NCI-H1930 (cell line): ENCODE measurements at places on chromosomes 12 and 14.

DNA sequence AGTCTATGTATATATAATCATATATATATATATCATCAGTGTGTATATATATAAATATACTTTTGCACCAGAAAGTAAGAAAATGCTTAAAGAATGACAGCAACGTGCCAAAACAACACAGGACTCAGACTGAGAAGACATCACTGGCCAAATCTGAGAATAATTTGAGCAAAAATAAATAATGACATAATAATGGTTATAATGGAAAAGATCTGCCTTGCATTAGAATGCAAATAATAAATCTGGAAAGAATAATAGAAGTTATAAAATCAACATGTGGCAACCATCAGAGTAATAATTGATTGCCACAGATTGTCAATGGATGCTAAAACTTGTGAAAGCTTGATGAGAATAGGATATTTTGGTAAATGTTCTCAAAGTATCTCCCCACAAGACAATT lies 61.5 kb upstream of the PLEKHG7 start:
- DNase-seq, result no peak

- no peak for DNase-seq
These were observed 800.2 kb downstream of the FSCB start for GRCh38 chr14:43706900-43707299.

- no peak for DNase-seq
These were observed 236.2 kb upstream of the KRR1 start for GRCh38 chr12:75747572-75748021.

- DNase-seq, result no peak
These were observed 165.4 kb downstream of the KICS2 start for GRCh38 chr12:64056741-64057140.

DNA sequence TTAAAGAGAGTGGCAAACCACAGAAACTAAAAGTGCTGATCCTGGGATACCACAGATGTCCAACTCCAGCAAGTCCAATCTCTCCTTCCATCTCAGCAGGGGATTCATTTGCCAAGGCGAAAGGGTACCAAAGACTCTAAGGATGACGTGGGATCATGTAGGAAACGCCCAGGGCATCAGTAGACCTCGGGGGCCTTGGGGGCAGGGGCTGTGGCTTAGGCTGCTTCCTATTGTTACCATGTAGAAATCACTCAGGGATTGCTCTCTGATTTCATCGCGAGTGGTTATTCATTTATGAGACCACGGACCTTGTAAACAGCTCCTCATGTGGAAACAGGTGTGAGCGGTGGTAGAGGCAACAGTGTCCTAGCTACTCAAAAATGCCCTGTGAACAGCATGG lies 149.3 kb upstream of the FKBP4 start:
- peak; percentile 39 for DNase-seq

GRCh38 chr14:34203251-34203722 lies 252.4 kb upstream of the EGLN3 start:
- no peak for DNase-seq
